ENCODE measurements at places on chromosomes 1 and 21.

- no peak for DNase-seq
These were observed 75.7 kb upstream of the ZBTB40 start for GRCh38 chr1:22376001-22376400.

GRCh38 chr1:155646307-155646706 lies 36.3 kb downstream of the MSTO1 start:
- no peak for DNase-seq

GRCh38 chr1:42952303-42953001 lies 6.2 kb downstream of the SLC2A1 start:
- no peak for DNase-seq

DNA sequence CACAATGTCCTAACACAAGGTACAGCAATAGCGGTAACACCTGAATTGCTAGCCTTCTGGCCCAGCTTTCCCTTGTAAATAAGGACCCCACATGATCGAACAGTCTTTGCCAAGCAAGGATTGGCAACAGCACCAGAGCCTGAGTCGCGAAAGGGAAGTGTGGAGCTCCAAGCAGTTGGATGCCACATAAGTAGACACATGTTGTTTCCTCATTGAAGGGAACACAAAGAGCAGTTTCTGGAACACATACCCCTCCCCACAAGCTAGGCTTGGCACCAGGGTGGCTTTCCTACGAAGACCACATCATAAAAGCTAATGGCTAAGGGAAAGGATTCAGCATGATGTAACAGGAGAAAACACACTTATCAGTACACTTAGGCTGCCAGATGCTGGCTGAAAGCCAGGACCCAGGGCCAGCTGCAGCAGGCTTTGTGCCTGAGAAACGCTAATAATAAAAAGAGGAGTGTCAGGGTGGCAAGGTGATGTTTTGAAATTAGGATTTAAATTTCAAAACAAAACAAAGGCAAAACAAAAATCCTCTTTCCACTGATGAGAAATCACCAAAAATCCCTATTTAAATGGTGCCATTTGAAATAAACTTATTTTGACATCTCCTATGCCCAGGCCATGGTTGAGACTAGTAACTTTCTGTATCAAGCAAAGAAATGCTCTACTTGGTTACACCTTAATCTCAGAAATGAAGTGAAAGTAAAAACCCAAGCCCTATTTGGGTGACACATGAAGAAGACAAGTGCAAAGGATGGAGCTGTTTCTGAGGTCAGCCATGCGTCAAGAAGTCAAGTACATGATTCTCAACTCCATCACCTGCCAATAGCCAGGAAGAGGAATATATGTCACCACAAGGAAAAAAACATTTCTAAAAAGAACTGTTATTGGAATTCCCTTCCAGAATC lies 11.9 kb upstream of the CPLANE2 start:
- peak; percentile 81 for DNase-seq

DNA sequence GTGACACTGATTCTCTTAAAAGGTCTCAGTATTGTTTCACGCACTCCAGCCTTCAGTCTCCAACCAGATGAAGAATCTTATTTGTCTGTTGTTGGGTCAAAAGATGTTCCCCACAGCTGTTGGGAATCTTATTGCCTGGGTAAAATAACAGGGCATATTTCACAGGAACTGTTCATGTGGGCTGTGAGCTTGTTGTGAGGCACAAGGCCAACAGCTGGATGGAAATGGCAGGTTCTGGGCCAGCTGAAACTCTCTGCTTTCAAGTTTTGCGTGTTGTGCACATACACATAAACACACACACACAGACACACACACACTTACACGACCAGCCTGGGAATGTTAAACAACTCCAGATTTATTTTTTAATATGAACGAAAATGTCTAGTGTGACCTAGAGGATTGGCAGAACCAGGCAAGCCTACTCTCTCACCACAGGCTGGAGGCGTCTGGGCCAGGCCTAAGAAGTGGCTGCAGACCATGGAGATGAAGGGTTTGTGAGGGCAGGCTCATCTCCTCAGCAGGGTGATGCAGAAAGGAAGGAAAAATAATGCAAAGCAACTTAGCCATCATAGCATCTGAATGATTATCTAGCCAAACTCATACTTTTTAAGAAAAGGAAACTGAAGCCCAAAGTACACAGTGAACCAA lies 357.0 kb downstream of the TTLL7 start:
- DNase-seq: no peak

DNA sequence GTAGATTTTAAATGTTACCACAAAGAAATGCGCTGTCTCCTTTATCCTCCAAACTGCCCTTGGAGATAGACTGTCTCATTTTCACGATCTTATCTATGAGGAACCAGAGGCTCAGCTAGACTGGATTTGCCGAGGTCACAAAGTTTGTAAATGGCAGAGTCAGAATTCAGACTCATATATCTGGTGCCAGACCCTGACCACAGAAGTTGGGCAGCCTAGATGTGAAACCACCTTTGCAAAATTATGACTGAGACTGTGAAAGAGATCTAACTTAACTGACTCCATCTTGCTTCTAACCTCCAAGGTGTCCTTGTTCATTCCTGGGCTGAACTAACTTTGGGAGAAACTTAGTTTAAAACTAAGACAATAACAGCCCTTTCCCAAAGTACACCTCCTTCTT lies 14.1 kb downstream of the CNR2 start:
- no peak for DNase-seq

GRCh38 chr1:82446955-82447354 lies 646.2 kb downstream of the ADGRL2 start:
- no peak for DNase-seq

GRCh38 chr1:81220614-81221071 lies 580.1 kb upstream of the ADGRL2 start:
- no peak for DNase-seq
